ENCODE measurements at places on chromosomes 5 and 9. TPM values are rescaled to one million over a fixed set of nuclear protein-coding genes. Genes with fewer than 3 reads are reported as not detected.

DNA sequence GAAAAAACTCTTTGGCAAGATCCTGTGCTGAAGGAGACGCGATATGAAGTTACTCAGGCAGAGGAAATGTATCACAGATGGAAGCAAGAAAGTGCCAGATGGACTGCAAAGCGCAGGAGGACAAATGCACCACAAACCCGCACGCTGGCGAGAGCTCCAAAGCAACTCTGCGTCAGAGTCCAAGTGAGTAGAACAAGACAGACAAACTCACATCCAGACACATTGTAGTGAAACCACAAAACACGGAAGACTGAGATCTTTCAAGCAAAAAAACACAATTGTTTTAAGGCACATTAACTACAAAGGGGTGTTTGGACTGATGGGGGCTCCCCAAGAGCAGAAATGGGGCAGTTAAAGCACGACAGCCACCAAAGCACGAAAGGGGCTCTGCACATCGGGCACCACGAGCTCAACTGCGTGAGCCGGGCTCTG lies 39.2 kb upstream of the NKD2 start:
- H3K27me3 ChIP-seq = peaks cover 10% of the 10 kb centered on the region
- no peak overlapping the region for H3K4me3 ChIP-seq
- peaks cover 20% of the 10 kb centered on the region for H3K4me1 ChIP-seq
- H3K27ac ChIP-seq = no peak overlapping the region
- no peaks in the 10 kb centered on the region for H3K36me3 ChIP-seq

GRCh38 chr5:14463629-14464028 lies 118.0 kb upstream of the OTULINL start:
- no peak overlapping the region for H3K27ac ChIP-seq
- peaks cover 9% of the 10 kb centered on the region for H3K36me3 ChIP-seq
- no peak for DNase-seq
- H3K4me3 ChIP-seq = no peak overlapping the region

DNA sequence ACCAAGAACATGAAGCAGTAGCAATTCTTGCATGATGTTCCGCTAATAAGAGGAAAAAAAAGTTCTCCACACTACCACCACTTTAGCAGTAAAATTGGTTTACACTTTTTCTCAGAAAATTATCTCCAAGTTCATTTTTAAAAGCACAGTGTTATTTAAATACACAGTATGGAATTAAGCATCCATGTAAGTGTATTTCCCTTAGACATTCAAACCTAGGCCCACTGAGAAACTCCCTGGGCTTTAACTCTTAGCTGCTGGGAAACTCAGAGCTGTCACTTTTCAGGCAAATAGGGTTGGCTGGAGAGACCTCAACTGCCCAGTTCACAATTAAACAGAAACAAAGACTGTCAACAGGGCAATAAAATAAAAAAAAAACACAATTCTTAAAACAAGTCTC lies 2.7 kb downstream of the GNAQ start:
- no peak for DNase-seq
- H3K27ac ChIP-seq = no peak overlapping the region
- H3K36me3 ChIP-seq = no peaks in the 10 kb centered on the region
- H3K4me3 ChIP-seq = peak overlapping the region; percentile 97
- no peaks in the 10 kb centered on the region for H3K27me3 ChIP-seq
- peaks cover 59% of the 10 kb centered on the region for H3K4me1 ChIP-seq

DNA sequence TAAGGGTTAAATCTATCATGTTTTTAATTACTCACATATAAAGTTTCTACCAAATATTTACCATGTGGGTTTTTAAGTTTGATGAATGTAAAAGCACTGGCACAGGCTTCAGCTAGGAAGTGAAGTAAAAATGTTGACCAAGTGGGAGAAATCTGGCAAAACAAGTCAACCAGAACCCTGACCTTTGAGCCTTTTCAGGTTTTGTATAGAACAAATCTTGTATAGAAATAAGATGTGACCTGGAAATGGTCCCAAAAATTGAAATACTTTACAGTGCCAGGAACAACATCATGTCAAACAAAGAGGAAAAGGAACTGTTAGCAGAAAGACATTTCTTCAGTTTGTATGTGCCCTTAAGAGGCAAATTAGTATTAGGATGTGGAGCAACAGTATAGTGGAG lies 137.6 kb downstream of the CCDC192 start:
- no peak for DNase-seq
- H3K4me3 ChIP-seq = no peak overlapping the region
- peaks cover 30% of the 10 kb centered on the region for H3K4me1 ChIP-seq
- H3K27ac ChIP-seq = no peak overlapping the region

DNA sequence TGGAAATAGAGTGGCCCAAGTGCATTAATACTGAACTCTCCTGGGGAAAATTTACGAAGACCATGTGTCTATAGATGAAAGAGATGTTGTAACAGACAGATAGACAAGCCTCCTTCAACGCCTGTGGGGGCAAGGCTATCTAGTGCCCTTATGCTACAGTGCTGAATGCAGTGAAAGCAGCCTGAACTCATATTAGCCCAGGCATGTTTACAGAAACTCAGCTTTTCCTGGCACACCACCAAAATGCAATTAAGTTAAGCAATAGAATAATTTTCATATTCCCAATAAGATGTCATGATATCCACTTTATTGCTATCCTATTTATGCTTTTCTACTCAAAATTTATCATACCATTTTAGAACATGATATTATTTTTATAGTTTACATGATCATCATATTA lies 277.0 kb downstream of the DIRAS2 start:
- DNase-seq = no peak
- H3K4me3 ChIP-seq = no peak overlapping the region
- H3K4me1 ChIP-seq = no peaks in the 10 kb centered on the region
- no peak overlapping the region for H3K27ac ChIP-seq
- H3K27me3 ChIP-seq = no peaks in the 10 kb centered on the region
- H3K36me3 ChIP-seq = no peaks in the 10 kb centered on the region

DNA sequence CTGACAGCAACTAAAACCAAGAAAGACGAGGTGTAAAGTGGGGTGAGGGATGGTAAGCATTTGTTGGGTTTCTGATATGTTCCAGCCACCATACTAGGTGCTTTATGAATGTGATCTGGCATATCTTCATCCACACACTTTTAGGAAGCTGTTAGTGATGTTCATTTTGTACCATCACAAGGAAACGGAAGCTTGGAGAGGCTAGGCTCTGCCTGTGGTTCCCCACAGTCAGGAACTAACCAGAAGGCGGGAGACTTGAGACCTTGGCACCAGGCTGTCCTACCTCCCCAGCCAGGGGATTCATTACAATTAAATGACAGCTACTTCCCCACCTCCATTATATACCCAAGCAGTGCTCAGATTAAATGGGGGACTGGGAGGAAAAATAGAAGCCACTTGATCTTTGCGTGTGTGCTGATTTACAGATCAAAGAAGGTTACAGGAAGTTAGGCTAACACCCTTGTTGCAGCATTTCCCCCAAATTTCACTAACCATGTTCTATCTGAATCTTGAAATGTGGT lies 43.0 kb downstream of the SFXN1 start:
- no peak overlapping the region for H3K4me3 ChIP-seq
- peaks cover 48% of the 10 kb centered on the region for H3K36me3 ChIP-seq
- no peak for DNase-seq
- peaks cover 3% of the 10 kb centered on the region for H3K4me1 ChIP-seq
- H3K27ac ChIP-seq = no peak overlapping the region

DNA sequence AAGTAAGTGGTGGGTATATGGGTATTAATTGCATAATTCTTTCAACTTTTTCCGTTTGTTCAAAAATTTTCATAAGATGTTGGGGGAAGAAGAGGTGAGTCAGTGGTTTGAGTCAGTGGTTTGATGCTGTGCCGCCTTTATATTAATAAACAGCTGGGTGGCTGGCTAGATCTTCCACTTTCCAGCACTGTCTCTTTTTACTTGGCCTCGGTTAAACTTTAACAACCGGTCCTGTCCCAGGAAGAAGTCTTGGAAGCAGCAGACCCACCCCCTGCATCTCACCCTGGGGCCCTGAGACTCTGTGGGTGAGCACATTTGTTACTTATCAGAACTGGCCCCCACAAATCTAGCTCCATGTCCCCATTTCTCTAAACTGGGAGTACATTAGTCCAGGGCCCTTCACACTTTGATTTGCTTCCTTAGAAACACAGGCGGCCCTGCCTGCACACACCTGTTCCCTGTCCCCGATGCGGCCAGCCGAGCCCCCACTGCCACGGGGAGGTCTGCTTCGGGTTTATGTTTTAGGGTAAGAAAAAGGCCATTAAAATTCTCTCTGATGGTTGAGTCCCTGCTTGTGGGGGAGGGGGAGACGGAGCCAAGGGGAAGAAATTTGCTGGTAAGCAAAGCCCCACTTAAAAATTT lies 90.7 kb downstream of the PTCH1 start:
- H3K36me3 ChIP-seq = peaks cover 41% of the 10 kb centered on the region
- H3K27me3 ChIP-seq = no peaks in the 10 kb centered on the region
- peak overlapping the region; percentile 81 for H3K27ac ChIP-seq
- no peak for DNase-seq

- no peak overlapping the region for H3K4me3 ChIP-seq
- H3K36me3 ChIP-seq = no peaks in the 10 kb centered on the region
- no peaks in the 10 kb centered on the region for H3K27me3 ChIP-seq
Observed at GRCh38 chr9:31588006-31588405, 796.4 kb upstream of the ACO1 start.

GRCh38 chr9:114231719-114232449 lies 76.5 kb downstream of the COL27A1 start:
- no peak overlapping the region for H3K27ac ChIP-seq
- peaks cover 43% of the 10 kb centered on the region for H3K4me1 ChIP-seq
- H3K4me3 ChIP-seq = no peak overlapping the region
- no peaks in the 10 kb centered on the region for H3K27me3 ChIP-seq
- no peaks in the 10 kb centered on the region for H3K36me3 ChIP-seq
- no peak for DNase-seq

GRCh38 chr9:105414947-105415661 lies 32.7 kb upstream of the FSD1L start:
- no peaks in the 10 kb centered on the region for H3K27me3 ChIP-seq
- peak overlapping the region; percentile 28 for H3K4me3 ChIP-seq
- H3K27ac ChIP-seq = no peak overlapping the region
- DNase-seq = peak; percentile 75
- no peaks in the 10 kb centered on the region for H3K36me3 ChIP-seq

GRCh38 chr5:173231996-173232498 lies 3.0 kb downstream of the NKX2-5 start:
- peaks cover 99% of the 10 kb centered on the region for H3K27me3 ChIP-seq
- H3K36me3 ChIP-seq = peaks cover 4% of the 10 kb centered on the region
- DNase-seq = no peak
- peaks cover 38% of the 10 kb centered on the region for H3K4me1 ChIP-seq

DNA sequence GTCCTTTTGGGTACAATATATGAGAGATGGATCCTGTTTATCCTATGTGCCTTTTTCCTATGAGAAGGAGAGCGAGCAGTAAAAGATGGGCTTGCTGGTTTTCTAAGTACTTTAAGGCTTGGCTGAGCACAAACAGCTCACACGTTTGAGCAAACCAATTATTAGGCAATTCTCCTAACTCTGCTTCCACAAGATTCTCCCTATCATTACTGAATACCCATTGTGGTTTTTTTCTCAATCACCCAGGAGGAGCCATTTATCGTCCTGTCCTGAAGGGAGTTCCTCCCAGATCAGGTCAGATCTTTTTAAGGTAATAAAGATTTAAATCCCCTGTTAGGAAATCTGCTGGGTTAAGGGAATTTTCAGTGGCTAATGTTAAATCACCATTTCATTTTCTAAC lies 19.4 kb upstream of the C1QTNF3 start:
- H3K27ac ChIP-seq = no peak overlapping the region
- no peaks in the 10 kb centered on the region for H3K4me1 ChIP-seq
- no peak overlapping the region for H3K4me3 ChIP-seq
- peaks cover 69% of the 10 kb centered on the region for H3K36me3 ChIP-seq
- no peak for DNase-seq

DNA sequence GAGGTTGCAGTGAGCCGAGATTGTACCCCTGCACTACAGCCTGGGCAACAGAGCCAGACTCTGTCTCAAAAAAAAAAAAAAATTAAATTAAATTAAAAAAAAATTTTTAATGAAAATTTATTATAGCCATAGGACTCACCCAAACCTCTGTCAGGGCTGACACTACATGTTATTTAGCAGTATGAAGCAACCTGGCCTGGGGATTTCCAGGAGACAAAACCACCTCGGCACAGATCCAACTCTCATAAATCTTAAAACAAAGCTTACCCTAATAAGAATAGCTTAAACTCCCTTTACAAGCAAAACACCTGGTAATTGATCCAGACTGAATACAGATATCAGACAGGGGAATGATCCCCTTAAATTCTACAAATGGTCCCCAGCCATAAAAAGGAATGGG lies 38.4 kb downstream of the PPP1R2B start:
- no peaks in the 10 kb centered on the region for H3K36me3 ChIP-seq
- H3K27ac ChIP-seq = no peak overlapping the region
- no peak overlapping the region for H3K4me3 ChIP-seq
- no peak for DNase-seq

- DNase-seq = no peak
- no peaks in the 10 kb centered on the region for H3K36me3 ChIP-seq
- no peak overlapping the region for H3K27ac ChIP-seq
- peak overlapping the region; percentile 86 for H3K4me3 ChIP-seq
Observed at GRCh38 chr9:136052472-136052880, 42.6 kb downstream of the NACC2 start.

DNA sequence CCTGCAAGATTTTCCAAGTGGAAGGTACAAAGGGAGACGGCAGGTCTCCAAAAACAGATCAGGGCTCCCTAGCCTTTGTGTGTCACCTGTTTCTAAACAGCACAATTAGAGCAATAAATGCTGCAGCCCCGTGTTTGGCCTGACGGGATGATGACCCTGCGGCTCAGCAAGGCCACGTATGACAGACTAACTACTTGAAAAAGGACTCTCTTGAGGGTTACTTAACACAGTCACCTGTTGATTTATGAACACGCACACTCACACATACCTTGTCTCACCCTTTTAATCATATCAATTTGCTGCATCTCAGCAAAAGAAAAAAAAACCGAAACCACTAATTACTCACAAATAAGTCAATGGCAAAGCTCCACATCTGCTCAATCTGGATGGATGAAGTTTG lies 199.6 kb upstream of the GAS1 start:
- H3K27me3 ChIP-seq = no peaks in the 10 kb centered on the region
- H3K27ac ChIP-seq = no peak overlapping the region
- no peaks in the 10 kb centered on the region for H3K36me3 ChIP-seq
- no peak for DNase-seq

- no peaks in the 10 kb centered on the region for H3K4me1 ChIP-seq
- H3K4me3 ChIP-seq = no peak overlapping the region
- H3K36me3 ChIP-seq = peaks cover 19% of the 10 kb centered on the region
- no peak for DNase-seq
Observed at GRCh38 chr9:16085167-16085726, 532.4 kb downstream of the CCDC171 start.

- no peaks in the 10 kb centered on the region for H3K36me3 ChIP-seq
- no peak for DNase-seq
- H3K4me1 ChIP-seq = peaks cover 16% of the 10 kb centered on the region
- H3K4me3 ChIP-seq = no peak overlapping the region
- peaks cover 19% of the 10 kb centered on the region for H3K27me3 ChIP-seq
Observed at GRCh38 chr9:136268735-136269134, 23.1 kb upstream of the QSOX2 start.

LCN9 gene
- 0.30 TPM for total RNA-seq

C5orf58 gene
- not detected for total RNA-seq

GPX8 gene
- total RNA-seq = 49.0 TPM

RARS1 gene
- 87.6 TPM for total RNA-seq

PCDHA4 gene
- total RNA-seq = 9.0 TPM

All from neural crest cell (in vitro differentiated cells).